ENCODE measurements at places on chromosomes 12 and 14.

DNA sequence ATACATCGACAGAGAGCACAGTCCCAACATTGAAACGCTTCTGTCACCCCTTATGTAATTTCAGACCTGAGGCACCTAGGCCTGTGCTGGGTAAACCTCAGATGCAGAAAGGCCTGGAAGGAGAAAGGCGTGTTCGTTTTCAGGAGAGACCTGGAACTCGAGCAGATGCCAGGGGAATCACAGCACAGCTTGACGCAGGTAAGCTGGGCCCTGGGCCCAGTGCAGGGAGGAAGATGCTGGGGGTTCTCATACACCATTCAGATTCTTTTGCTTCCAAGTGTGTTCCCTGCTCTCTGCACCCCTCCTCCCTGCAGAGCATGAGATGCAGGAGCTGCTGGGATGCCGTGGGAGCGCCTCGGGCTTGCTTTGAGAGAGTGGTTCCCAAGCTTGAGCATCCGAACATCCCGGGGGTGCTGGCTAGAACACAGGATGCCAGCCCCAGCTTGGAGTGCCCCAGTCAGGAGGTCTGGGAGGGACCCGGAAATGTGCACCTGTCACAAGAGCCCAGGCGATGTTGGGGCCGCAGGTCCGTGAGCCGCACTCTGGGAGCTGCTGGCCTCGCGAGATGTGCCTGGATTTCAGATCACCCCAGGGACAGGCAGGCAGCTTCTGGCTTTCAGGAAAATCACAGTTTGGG is 35.9 kb downstream of the FZD10 start:
- no peak for DNase-seq

DNA sequence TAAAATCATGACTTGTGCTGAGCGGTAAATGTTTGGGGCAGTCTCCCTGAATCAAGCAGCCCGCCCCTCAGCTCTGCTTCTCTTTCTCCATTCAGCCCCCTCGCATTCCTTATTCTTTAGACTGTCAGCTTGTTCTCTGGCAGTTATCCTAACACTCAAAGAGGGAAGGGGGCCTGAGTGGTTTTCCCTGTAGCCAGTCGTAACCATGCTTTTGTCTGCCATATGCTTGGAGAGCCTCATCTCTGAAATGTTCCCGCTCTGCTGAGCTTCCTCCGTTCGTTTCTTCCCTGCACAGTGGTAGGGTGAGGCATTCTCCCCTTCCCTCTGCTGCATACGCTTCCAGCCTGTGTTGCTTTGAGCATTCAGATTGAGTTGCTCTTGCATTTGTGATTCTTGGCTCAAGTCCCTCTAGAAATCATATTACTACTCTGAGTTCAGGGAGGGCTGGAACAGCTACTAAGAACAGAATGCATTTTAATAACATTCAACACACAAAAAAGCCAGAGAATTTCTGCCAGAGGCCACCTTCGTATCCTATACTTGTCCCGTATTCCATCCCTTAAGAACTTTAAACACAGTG is 119.7 kb downstream of the FBXL14 start:
- DNase-seq, result peak; percentile 59

DNA sequence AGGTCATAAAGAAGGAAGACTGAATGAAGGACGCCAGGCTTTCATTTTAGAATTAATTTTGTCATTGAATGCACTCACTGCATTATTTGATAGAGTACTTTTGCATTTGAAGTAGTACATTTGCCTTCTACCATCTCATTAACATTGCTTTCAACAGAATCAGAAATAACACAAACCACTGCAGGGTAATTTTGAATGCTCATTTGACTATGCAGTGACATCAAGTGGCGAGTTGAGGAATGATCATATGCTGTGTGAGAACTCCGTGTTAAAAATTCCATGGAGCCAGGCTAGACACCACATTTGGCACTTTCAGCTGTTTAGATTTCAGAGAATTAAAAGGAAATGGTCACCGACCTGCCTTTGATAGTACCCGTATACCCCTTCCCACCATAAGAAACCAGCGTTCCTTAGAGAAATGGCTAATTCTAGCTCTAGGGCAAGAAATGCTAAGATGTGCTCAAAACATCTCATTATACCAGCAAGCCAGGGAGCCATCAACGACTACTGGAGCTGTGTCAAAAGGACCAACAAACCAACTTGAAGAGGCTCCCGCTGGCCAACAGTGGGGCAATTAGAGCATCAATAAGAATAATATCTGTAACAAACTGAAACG is 16.5 kb downstream of the HEBP1 start:
- DNase-seq, result no peak

GRCh38 chr14:73170686-73171085 is 34.4 kb downstream of the PSEN1 start:
- no peak for DNase-seq

GRCh38 chr12:21774358-21775132 is at the start of gene KCNJ8:
KCNJ8 (minus strand) TSS chr12:21774706; CDS start chr12:21773616, 1,090 bp downstream.
- DNase-seq, result no peak

GRCh38 chr12:115798309-115798917 is 479.1 kb downstream of the MED13L start:
- DNase-seq, result no peak

DNA sequence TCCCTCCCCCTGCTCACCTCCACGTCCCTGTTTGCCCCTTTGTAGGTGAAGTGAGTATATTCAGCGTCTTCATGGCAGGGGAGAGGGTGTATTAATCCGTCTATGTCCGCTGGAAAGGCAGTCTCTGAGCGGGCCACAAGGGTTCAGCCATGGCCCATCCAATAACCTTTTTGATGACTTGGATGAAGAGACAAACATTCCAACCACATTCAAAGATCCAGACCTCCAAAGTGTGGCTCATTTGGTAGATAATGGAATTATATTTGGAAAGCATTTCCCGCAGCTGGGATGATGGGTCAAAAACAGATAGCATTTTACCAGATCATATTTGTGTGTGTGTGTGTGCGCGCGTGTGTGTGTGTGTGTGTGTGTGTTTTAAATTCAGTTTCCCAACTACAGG is 345.9 kb downstream of the DPF3 start:
- no peak for DNase-seq
